ENCODE measurements at places on chromosomes 11 and 22.

DNA sequence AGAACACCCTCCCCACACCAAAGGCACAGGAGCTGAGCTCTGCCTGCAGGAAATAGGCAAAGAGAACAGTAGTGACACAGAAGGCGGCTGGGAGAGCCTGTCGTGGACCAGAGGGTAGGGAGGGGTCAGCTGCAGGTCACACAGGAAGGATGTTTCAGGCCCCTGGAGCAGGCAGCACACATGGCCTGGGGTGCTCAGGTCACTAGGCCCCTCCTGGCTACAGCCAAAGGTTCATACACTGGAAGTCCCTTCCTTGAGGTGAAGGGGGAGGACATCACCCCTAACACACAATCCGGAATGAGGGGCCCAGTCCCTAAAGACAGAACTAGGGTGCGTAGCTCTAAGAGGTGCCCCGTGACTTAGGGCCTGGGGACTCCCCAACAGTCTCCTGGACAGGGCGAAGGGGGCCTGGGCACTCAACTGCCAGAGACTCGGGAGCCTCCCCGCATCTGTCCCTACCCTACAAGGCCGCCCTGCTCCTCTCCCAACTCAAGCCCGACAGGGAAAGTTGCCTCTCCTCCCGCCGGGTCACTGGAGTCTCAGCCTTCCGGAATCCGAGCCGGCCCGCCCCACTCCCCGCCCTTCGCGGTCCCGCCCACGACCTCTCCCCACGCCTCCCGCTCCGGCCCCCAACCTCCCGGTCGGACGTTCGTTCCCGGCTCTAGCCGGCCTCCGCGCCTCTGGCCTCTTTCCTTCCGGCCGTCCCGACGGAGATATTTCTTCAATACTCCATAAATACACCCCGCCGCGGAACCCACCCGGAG is at the start of gene CYB5R2:
Gene CYB5R2, minus strand, starts transcription at position 541 of the 764 bp plus-strand sequence. CDS start 675 bp downstream, outside the sequence.
- no peak for DNase-seq

GRCh38 chr11:106011481-106011880 is 10.6 kb downstream of the MSANTD4 start:
- DNase-seq, result no peak

GRCh38 chr22:24146194-24146616 is 35.1 kb upstream of the SUSD2 start:
- DNase-seq, result no peak

DNA sequence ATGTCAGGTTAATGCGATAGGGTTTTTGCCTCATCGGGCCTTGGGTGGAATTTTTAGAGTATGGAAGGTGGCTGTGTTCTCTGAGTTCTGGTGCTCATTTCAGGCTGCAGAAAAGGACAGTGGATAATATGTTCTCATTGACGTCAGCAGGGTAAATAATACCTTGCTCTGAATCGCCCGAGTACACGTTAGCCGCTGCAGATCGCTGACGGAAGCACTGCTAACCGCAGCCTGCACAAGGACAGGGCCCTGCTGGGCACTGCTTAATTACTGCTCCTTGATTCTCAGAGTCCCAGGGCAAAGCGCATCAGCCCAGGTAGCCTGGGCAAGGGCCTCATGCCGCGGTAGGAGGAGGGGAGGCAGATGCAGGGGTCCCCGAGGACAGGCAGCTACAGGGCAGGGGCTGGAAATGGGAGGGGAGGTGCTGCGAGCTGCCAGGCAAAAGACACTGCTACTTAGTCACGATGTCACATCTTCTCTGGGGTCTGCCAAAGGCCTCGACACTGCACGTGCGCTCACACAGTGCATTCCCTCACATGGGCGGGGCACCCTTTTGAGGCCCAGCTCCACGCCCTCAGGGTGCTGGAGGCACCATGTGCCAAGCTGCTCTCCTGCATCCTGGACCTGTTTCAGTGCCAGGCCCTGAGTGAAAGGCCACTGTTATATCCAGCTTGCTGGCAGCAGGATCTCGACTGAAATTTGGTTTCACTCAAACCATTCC is 35.2 kb downstream of the PPP2R1B start:
- no peak for DNase-seq

- DNase-seq, result no peak
These were observed 11.2 kb upstream of the MALAT1 start for GRCh38 chr11:65487467-65488272.

GRCh38 chr11:31069447-31070205 is 299.9 kb downstream of the DCDC1 start:
- DNase-seq, result no peak

DNA sequence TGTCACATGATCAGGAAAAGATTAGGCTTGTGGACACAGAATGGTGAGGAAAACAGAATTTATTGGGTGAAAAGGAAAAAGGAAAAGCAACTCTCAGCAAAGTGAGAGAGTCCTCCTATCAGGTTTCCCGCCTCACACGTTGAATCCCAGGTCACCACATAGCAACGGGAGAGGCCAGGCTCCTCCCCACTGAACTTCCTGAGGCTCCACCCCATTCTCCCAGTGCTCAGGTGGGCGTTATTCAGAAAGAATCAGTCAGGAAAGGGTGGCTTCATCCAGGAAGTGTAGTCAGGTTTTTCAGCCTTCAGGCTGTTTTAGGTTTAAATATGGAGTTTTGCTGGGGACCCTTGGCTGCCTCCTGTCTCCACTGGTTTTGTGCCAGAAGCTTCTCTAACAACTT is 66.9 kb downstream of the SPON1 start:
- DNase-seq, result no peak

DNA sequence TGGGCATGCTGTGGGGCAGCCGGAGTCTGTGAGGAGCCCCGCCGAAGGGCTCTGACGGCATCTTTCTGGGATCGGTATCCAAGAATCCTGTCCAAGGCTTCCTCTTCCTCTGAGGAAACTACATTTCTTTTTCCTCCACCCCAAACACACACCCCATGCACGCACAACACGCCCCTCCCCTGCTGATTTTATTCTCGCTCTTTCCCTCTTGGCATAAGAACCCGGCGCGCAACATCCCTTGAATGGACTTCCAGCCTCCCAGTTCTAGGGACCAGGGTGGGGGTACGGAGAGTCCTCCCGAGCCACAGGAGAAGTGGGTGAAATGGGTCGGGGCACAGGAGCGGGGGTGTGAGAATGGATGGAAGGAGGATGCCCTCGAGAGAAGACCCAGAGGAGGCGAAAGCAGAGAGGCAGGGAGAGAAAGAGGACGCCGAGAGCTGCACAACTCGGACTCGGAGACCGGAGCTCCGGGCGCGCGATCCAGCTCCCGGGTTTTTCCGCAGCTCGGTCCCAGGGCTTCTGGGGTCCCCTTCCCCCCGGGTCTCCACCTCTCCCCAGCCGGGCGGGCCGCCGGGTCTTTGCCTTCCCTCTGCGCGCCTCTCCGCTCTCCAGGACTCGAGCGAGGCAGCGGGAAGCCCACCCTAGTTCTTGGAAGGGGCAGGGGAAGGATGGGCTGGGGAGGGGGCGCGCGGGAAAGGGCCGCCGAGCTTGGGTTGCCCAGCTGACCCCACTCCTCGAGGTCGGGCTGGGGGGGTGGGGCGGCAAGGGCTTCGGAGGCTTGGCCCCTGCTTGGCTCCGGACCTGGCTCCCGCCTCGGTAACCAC is 1.5 kb upstream of the LARGE1 start:
- DNase-seq, result no peak

DNA sequence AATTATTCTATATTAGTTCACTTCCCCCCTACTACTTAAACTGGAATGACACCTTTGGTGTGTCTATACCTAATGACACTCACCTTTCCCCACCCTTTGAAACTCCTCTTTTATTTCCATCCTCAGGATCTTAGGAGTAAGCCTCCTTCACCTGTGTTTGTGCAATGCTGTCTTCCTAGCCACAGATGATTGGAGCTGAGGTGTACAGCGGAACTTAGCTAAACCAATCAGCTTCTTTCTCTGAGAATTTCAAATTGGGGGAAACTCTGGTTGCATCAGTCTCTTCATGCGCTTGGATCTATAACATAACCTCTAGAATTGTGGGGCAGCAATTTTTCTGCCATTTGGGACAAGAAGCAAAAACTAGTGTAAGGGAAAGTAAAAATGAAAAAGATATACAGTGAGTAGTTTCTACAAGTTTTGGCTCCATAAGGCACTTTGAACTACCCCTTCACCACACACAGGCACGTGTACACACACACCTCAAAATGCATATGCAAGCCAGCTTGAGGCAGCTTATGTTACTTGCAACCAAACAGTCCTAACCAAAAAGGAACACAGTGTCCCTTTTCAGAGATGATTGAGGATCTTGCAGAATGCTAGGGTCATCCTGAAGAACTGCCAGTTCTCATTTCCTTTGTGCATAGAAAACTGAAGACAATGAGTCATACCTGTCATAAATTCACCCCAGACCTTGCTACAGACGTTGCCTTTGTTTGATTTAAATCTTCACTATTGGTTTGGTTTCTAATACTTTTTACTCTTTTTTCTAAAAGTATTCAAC is 36.0 kb upstream of the LDLRAD3 start:
- no peak for DNase-seq

DNA sequence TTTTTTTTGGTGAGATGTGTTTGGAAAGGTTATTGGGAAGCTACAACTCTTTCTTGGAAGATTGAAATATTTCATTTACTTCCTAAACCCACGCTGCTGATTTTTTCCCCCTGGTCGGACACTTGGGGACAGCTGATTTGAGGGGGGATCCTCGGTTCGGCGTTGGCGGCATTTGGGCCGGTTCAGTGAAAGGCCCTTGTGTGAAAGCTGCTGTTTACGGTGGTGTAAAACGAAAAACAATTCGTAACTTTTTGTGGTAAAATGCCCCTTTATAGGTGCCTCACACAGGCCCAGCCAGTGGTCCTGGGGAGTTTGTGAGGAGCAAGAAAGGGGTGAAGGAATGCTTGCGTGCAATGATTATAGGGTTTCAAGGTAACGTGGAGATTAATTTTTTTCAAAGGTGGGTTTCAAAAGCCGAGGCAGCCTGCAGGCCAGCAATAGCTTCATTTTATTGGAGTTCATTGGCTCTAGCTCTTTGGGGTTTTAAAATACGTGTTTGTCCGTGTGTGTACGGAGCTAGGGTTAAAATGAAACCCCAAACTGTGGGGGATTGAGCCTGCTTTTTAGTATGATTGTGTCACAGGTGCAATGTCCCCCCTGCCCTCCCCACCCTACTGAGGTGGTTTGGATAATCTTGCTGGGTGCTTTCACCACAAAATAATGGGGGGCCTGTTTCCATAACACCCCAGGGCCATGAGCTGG is 77.2 kb upstream of the PPARA start:
- DNase-seq, result no peak

DNA sequence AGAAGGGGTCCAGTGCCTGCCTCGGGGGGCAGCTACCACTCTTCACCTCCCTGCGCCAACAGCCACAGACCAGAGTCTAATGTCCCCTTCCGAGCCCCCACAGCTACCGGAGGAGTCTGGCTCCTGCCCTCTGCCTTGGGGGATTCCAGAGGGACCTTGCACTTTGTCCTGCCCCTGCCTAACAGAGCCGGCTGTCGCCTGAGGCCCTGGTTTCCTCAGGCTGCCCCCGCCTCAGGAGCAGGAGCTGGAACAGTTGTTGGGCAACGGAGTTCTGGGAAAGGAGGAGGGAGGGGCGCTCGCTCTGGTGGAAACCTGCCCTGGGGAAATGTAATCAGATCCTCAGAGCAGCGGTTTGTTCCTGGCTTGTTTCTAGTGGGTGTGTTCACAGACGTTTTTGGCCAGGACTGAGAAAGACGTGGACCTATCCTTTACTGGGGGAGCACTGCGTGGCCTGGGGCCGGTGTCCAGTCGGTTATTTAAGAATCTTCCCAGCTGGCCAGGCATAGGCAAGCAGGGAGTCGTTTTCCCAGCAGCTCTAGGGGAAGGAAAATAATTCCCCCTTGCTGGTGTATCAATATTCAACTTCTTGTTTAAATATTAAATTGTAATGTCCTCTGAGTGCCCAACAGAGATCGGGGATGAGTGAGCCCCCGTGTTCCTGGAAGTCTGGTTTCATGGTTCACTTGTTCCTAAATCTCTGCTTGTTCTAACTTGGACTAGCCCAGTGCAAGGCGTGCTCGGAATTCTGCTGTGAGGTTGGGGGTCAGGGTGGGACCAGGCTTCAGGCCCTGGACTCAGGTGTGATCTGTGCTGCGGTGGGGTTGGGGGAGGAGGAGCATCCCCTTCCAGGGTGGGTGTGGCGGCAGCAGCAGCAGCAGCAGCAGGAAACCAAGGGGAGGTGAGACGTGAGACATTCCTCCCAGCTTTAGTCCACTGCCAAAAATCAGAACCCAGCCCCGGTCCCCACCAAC is 32.1 kb downstream of the A4GALT start:
- DNase-seq, result no peak

DNA sequence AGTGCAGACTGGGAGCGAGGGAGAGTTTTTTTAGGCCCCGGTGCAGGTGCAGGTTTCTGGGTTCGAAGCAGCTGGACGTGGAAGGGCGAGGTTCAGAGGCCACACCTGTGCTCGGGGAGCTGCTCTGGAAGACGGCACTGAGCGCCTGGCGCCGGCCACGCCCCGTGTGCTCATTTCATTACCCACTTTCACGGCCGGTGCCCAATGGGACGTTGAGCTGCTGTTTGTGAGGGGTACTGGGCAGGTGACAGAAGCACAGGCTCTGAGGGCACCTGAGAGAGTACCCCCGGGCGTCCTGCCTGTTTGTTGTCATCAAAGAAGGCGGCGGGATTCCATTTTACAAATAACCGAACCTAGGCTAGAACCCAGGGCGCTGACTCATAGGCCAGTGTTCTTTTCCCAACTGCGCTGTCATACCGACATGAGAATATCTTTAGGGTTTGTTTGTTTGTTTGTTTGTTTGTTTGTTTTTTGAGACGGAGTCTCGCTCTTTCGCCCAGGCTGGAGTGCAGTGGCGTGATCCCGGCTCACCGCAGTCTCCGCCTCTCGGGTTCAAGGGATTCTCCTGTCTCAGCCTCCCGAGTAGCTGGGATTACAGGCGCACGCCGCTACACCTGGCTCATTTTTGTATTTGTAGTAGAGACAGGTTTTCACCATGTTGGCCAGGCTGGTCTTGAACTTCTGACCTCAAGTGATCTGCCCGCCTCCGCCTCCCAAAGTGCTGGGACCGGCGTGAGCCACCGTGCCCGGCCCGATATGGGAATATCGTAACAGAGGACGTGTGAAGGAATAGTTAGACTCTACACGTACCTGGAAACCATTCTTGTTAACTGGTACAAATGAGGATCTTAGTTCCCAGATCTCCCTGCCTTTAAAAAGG is 16.6 kb upstream of the SPTBN2 start:
- peak; percentile 9 for DNase-seq

- DNase-seq, result no peak
These were observed 137.8 kb upstream of the UBASH3B start for GRCh38 chr11:122517403-122518379.

DNA sequence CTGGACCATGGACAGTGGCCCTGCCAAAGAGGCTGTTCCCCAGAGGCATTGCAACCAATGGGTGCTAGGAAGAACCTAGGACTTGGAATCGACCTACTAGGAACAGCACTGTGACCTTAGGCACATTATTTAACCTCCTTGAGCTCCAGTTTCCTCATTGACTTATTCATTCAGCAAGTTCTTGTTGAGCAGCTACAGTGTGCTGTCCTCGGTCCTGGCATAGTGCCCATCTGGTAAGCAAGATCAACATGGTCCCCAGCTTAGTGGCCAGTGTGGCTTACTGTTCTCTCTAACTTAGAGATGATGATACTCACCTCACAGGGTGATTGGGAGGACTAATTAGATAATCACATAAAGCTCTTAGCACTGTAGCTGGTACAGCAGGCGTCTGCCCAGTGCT is 8.2 kb downstream of the ABCG4 start:
- DNase-seq, result no peak
